Naive thymus-derived CD4-positive, alpha-beta T cell (primary cell): ENCODE measurements at places on chromosomes 2 and 18. TPM values are rescaled to one million over a fixed set of nuclear protein-coding genes. Genes with fewer than 3 reads are reported as not detected.

- H3K4me3 ChIP-seq = no peak overlapping the region
- H3K27ac ChIP-seq = no peak overlapping the region
- H3K36me3 ChIP-seq = no peaks in the 10 kb centered on the region
- H3K27me3 ChIP-seq = no peaks in the 10 kb centered on the region
- no peaks in the 10 kb centered on the region for H3K4me1 ChIP-seq
- no peak for DNase-seq
Measured at GRCh38 chr18:77765468-77765867, 515.8 kb downstream of the GALR1 start.

GRCh38 chr2:241129086-241129871 is 20.0 kb downstream of the PASK start:
- H3K27me3 ChIP-seq = no peaks in the 10 kb centered on the region
- peaks cover 36% of the 10 kb centered on the region for H3K36me3 ChIP-seq
- no peak overlapping the region for H3K4me3 ChIP-seq
- DNase-seq = no peak
- H3K27ac ChIP-seq = no peak overlapping the region

- H3K36me3 ChIP-seq = no peaks in the 10 kb centered on the region
- no peak for DNase-seq
- H3K27me3 ChIP-seq = no peaks in the 10 kb centered on the region
- H3K4me1 ChIP-seq = no peaks in the 10 kb centered on the region
- H3K27ac ChIP-seq = no peak overlapping the region
Measured at GRCh38 chr2:169778446-169778845, 20.2 kb upstream of the SSB start.

GRCh38 chr18:58196164-58196563 is 152.1 kb downstream of the NEDD4L start:
- no peak for DNase-seq
- no peak overlapping the region for H3K4me3 ChIP-seq
- no peaks in the 10 kb centered on the region for H3K36me3 ChIP-seq
- peaks cover 5% of the 10 kb centered on the region for H3K4me1 ChIP-seq
- no peaks in the 10 kb centered on the region for H3K27me3 ChIP-seq

GRCh38 chr18:34936772-34937171 is 104.4 kb upstream of the MAPRE2 start:
- H3K36me3 ChIP-seq = no peaks in the 10 kb centered on the region
- no peaks in the 10 kb centered on the region for H3K4me1 ChIP-seq
- no peaks in the 10 kb centered on the region for H3K27me3 ChIP-seq
- DNase-seq = no peak

PTH2R gene
- 0.19 TPM for total RNA-seq

L3MBTL4 gene
- 0.95 TPM for total RNA-seq

TRIM43 gene
- not detected for total RNA-seq
